ENCODE measurements at places on chromosomes 13 and 19. TPM values are rescaled to one million over a fixed set of nuclear protein-coding genes. Genes with fewer than 3 reads are reported as not detected.
A peak's percentile ranks its signal among the peaks of the same experiment; 100 is the strongest.

GRCh38 chr13:111282425-111282824 lies 38.0 kb upstream of the TEX29 start:
- no peaks in the 10 kb centered on the region for H3K27me3 ChIP-seq
- H3K27ac ChIP-seq: peak overlapping the region; percentile 25
- no peak for DNase-seq
- H3K4me3 ChIP-seq: no peak overlapping the region
- H3K36me3 ChIP-seq: peaks cover 32% of the 10 kb centered on the region

GRCh38 chr13:46884531-46884930 lies 12.3 kb downstream of the HTR2A start:
- DNase-seq: no peak
- no peak overlapping the region for H3K4me3 ChIP-seq
- no peaks in the 10 kb centered on the region for H3K36me3 ChIP-seq
- no peak overlapping the region for H3K27ac ChIP-seq
- H3K27me3 ChIP-seq: no peaks in the 10 kb centered on the region

GRCh38 chr19:34351382-34351826 lies 13.6 kb upstream of the GPI start:
- no peak overlapping the region for H3K27ac ChIP-seq
- no peaks in the 10 kb centered on the region for H3K27me3 ChIP-seq
- no peak overlapping the region for H3K4me3 ChIP-seq
- H3K36me3 ChIP-seq: no peaks in the 10 kb centered on the region
- no peak for DNase-seq

The DACT3 gene
- total RNA-seq: 0.52 TPM

DNA sequence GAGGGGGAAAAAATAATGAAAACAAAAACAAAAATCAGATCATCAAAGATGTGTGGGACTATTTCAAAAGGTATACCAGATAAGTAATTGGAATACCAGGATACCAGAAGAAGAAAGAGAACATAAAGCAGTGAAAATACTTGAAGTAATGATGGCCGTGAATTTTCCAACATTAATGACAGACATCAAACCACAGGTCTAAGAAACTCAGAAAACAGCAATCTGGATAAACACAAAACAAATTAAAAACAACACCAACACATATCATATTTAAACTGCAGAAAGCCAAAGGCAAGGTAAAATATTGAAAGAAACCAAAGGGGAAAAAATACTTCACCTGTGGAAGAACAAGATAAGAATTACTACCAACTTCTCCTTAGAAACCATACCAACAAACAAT lies 24.2 kb upstream of the UFM1 start:
- no peaks in the 10 kb centered on the region for H3K27me3 ChIP-seq
- DNase-seq: no peak
- H3K4me1 ChIP-seq: no peaks in the 10 kb centered on the region

GRCh38 chr13:27704681-27705080 lies 83.0 kb downstream of the POLR1D start:
- H3K27me3 ChIP-seq: no peaks in the 10 kb centered on the region
- H3K27ac ChIP-seq: no peak overlapping the region
- H3K4me1 ChIP-seq: no peaks in the 10 kb centered on the region
- H3K4me3 ChIP-seq: no peak overlapping the region

DNA sequence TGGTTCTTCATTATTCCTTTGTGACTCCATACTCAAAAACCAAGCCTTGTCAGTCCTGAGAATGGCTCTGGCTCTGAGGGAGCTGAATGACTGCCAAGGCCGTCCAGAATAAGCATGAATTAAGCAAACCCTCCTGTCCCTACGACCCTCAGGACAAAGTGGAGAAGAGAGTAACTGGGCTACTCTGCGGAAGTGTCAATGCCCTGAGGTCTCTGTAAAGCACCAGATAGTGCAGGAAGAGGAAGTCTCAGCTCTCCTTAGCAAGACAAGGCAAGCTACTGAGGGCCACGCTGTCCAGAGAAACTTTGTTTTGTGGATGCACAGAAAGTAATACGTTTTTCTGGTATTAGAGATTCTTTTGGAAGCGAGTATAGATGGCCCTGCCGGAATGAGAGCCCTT lies 94.1 kb downstream of the RNASEH2B start:
- no peaks in the 10 kb centered on the region for H3K27me3 ChIP-seq
- no peaks in the 10 kb centered on the region for H3K4me1 ChIP-seq
- DNase-seq: no peak
- H3K4me3 ChIP-seq: no peak overlapping the region
- no peaks in the 10 kb centered on the region for H3K36me3 ChIP-seq
- no peak overlapping the region for H3K27ac ChIP-seq

- no peaks in the 10 kb centered on the region for H3K27me3 ChIP-seq
- no peaks in the 10 kb centered on the region for H3K4me1 ChIP-seq
- no peak overlapping the region for H3K4me3 ChIP-seq
- DNase-seq: no peak
- no peak overlapping the region for H3K27ac ChIP-seq
Measured at GRCh38 chr13:41709511-41709910, 251.4 kb downstream of the VWA8 start.

The ZNF547 gene
- total RNA-seq: 1.4 TPM

The ZNF221 gene
- 3.9 TPM for total RNA-seq

DNA sequence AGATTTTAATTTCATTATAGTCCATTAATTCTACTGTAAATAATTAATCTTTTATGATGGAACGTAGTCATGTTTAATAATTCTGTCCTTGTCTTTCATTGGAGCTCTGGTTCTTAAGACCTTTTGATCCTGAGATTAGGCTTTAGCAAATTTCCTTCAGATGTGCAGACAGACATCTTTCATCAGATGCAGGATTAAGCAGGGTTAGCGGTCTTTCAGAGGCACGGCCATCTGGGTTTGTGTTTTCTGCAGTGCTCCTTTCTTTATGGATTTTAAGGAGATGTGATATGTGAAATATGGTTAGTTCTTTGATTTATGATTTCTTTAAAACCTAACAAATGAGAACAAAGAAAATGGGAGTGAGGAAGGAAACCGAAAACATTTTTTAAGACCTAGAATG lies 643.9 kb upstream of the SGCG start:
- no peaks in the 10 kb centered on the region for H3K27me3 ChIP-seq
- no peaks in the 10 kb centered on the region for H3K36me3 ChIP-seq
- no peaks in the 10 kb centered on the region for H3K4me1 ChIP-seq
- H3K4me3 ChIP-seq: no peak overlapping the region

DNA sequence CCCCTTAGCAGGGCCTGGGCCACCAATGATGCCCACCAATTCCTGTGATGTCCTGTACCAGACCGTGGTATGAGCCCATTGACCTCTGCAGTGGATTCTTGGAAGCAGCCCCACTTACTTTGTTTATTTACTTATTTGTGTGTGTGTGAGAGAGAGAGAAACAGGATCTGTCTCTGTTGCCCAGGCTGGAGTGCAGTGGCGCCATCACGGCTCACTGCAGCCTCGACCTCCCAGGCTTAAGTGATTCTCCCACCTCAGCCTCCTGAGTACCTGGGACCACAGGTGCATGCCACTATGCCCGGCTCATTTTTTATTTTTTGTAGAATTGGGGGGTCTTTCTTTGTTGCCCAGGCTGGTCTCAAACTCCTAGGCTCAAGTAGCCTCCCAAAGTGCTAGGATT lies 13.0 kb downstream of the MYO9B start:
- H3K4me1 ChIP-seq: no peaks in the 10 kb centered on the region
- no peak for DNase-seq
- no peak overlapping the region for H3K27ac ChIP-seq
- H3K36me3 ChIP-seq: no peaks in the 10 kb centered on the region
- H3K27me3 ChIP-seq: no peaks in the 10 kb centered on the region

GRCh38 chr13:98738213-98738612 lies 14.3 kb downstream of the SLC15A1 start:
- no peaks in the 10 kb centered on the region for H3K4me1 ChIP-seq
- H3K4me3 ChIP-seq: no peak overlapping the region
- no peaks in the 10 kb centered on the region for H3K36me3 ChIP-seq
- H3K27ac ChIP-seq: no peak overlapping the region
- no peaks in the 10 kb centered on the region for H3K27me3 ChIP-seq
- DNase-seq: no peak

GRCh38 chr19:55656988-55657747 lies 2.3 kb downstream of the U2AF2 start:
- H3K4me1 ChIP-seq: peaks cover 24% of the 10 kb centered on the region
- H3K27ac ChIP-seq: no peak overlapping the region
- peak overlapping the region; percentile 66 for H3K4me3 ChIP-seq
- peaks cover 14% of the 10 kb centered on the region for H3K36me3 ChIP-seq
- no peak for DNase-seq

GRCh38 chr13:82627183-82627582 lies 1255.1 kb downstream of the SLITRK1 start:
- no peak overlapping the region for H3K27ac ChIP-seq
- no peak for DNase-seq
- H3K4me3 ChIP-seq: no peak overlapping the region
- H3K36me3 ChIP-seq: no peaks in the 10 kb centered on the region
- no peaks in the 10 kb centered on the region for H3K27me3 ChIP-seq
- no peaks in the 10 kb centered on the region for H3K4me1 ChIP-seq

- no peaks in the 10 kb centered on the region for H3K27me3 ChIP-seq
- H3K4me1 ChIP-seq: peaks cover 6% of the 10 kb centered on the region
- no peak overlapping the region for H3K27ac ChIP-seq
- no peak overlapping the region for H3K4me3 ChIP-seq
- peaks cover 8% of the 10 kb centered on the region for H3K36me3 ChIP-seq
- DNase-seq: peak; percentile 55
Measured at GRCh38 chr19:48466561-48467325, 2.4 kb upstream of the CYTH2 start.
